ENCODE measurements at places on chromosomes 12 and 14. TPM values are rescaled to one million over a fixed set of nuclear protein-coding genes. Genes with fewer than 3 reads are reported as not detected.

GRCh38 chr12:111202237-111202915 lies 166.5 kb downstream of the PHETA1 start:
- DNase-seq, result no peak

The MMP19 gene
- total RNA-seq, result 5.2 TPM

- DNase-seq, result no peak
Measured at GRCh38 chr12:21248679-21249078, 86.0 kb downstream of the SLCO1A2 start.

- no peak for DNase-seq
Measured at GRCh38 chr12:78271546-78271945, 440.9 kb downstream of the NAV3 start.

DNA sequence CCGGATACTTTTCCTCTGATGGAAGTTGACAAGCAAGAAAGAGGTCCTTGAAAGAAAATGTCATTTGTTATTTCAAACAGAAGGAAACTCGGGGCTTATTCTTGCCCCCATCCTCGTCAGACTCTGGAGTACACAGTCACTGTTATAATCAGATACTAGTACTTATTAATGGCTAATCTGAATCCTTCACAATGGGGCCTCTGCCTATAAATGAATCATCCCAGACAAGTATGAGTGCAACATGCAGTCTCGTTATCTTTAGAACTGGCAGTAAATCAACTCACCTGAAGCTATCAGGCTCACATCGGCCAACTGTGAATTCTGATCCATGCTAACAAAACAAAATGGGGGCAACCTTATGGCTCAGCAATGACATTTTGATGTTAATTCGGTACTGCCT lies 216.7 kb downstream of the GRIN2B start:
- no peak for DNase-seq

DNA sequence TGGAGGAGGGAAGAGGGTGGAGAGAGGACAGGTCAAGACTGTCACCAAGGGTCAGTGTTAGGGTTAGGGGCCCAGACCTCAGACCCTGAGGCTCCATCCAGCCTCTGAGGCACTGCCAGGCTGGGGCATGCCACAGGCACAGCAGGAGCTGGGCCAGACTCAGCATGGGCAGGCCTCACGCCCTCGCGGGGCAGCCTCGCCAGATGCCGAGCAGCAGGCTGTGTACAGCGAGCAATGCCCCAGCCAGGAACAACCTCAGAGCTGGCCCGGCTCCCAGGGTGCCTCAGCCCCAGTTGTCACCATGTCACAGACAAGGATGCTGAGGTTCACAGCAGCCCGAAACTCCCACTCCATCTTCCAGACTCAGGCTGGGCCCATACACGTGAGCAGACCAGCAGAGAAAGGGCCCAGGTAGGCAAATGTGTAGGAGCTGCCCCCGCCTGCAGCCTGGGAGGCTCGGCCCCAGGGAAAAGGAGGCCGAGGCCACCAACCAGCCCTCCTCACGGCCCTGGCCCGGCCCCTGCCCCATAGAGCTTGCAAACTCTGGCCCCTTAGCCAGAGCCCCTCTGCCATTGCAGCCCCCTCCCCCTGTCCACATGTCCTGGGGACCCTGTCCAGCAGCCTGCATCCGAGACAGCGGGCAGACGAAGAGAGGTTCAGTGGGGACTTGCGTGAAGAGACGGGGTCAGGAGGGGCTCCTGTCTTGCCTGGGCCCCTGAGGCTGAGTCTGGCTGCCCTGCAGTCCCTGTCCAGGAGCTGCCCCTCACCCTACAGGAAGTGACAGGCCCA lies 7.5 kb downstream of the C14orf180 start:
- no peak for DNase-seq

DNA sequence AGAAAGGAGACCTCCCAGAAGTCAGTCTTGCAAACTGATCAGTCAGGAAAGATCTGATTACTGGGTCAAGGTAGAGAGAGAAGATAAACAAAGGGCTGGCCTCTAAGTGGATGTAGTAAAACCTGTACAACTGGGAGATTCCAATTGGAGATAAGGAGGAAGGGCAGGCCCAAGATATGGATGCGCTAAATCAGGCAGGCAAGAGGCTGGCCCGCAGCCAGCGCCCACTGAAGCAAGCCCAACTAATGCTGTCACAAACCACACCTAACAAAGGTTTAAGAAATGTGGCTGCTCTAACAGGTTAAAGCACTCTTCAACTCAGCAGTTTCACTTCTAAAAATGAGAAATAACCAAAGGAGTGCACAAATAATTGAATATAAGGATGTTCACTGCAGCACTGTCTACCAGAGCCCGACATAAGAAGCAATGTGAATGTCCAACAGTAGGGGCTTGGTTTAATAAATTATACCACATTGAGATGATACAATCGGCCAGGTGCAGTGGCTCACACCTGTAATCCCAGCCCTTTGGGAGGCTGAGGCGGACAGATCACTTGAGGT lies 4.7 kb downstream of the GLTP start:
- no peak for DNase-seq

The KRT79 gene
- not detected for total RNA-seq

DNA sequence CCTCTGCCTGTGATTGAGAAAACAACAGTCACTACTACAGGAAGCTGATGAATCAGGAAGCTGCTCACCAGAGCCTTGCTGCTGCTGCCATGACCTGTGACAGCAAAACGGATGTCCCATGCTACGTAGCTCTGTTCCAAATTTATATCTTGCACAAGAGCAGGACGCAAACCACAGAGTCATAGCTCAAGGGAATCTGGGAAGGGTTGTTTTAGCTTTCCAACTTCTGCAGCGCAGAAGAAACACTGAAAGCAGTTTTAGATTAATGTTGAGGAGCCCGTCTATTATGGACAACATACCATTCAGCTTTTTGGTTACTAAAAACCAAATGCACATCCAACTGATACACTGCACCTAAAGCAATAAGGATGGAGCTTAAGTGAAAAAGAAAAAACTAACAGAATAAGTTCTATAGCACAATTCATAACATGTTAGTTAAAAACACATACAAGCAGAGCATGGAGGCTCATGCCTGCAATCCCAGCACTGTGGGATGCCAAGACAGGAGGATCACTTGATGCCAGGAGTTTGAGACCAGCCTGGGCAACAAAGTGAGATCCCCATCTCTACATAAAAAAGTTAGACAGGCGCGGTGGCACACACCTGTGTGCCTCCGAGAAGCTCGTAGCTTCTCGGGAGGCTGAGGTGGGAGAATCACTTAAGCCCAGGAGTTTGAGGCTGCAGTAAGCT lies 1.7 kb upstream of the ANKRD33 start:
- peak; percentile 81 for DNase-seq

GRCh38 chr12:132818562-132818961 lies 10.1 kb downstream of the GOLGA3 start:
- no peak for DNase-seq

GRCh38 chr12:106724934-106725333 lies 49.5 kb upstream of the RIC8B start:
- no peak for DNase-seq

GRCh38 chr14:100982762-100983161 lies 79.2 kb upstream of the RTL1 start:
- DNase-seq, result peak; percentile 62

- peak; percentile 68 for DNase-seq
Measured at GRCh38 chr14:68544081-68544892, 248.6 kb downstream of the ZFP36L1 start.

The LMNTD1 gene
- not detected for total RNA-seq

The LRFN5 gene
- total RNA-seq, result 2.8 TPM

- no peak for DNase-seq
Measured at GRCh38 chr12:47303207-47303606, 223.4 kb upstream of the AMIGO2 start.

The MLXIP gene
- 89.7 TPM for total RNA-seq

DNA sequence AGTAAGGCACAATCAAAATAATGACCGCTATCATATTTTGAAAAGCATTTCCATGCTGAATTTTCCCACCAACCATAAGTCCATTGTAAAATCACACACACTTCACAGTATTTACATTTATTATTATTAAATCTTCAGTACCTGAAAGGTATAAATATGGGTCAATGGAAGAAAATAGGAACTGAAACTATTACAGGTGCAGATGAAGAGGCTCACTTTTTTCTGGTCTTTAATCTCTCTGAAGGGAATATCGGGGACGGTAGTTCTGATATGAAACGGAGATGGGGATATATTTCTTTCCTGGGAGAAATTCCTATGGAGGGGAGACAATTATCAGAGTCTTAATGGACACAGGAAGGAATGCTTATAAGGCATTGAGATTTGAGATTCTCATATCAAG lies 28.4 kb downstream of the CLEC1A start:
- no peak for DNase-seq

The MORN3 gene
- 0.69 TPM for total RNA-seq

GRCh38 chr12:111255261-111255660 lies 113.6 kb downstream of the PHETA1 start:
- DNase-seq, result no peak

DNA sequence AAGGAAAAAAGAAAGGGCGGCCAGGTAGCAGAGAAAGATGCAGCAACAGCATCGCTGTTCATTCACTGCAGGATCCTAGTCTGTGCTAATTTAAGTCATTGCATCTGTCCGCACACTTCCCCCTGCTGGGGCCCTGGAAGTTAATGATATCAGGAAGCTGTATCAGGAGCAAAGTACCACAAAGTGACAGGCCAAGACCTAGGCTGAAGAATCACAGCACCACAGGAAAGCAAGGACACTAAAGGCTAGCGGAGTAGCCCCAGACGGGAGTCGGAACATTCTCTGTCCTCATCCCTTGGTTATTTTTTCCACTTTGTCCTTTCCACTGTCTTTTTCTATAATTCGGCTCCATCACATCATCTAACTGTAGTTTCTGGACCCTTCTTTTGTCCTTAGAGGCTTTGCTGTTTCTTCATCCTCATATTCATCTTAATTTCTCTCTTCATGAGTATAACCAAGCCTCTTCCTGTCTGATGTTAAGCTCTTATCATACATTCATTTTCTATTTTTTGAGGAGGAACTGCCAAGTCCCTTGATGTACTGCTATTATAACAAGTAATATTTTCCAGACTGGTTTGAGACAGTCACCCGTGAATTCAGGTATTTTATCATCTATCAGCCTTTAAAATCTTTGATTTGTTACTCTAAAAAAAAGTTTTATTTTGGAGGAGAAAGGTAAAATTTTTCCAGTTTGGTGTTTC lies 28.3 kb downstream of the DUSP16 start:
- DNase-seq, result peak; percentile 20

- peak; percentile 11 for DNase-seq
Measured at GRCh38 chr12:50715174-50715573, 48.7 kb upstream of the ATF1 start.

- no peak for DNase-seq
Measured at GRCh38 chr14:63039866-63040265, 5.4 kb downstream of the KCNH5 start.

- no peak for DNase-seq
Measured at GRCh38 chr14:99541677-99542470, 60.7 kb downstream of the CCNK start.

The FAM161B gene
- 7.0 TPM for total RNA-seq

DNA sequence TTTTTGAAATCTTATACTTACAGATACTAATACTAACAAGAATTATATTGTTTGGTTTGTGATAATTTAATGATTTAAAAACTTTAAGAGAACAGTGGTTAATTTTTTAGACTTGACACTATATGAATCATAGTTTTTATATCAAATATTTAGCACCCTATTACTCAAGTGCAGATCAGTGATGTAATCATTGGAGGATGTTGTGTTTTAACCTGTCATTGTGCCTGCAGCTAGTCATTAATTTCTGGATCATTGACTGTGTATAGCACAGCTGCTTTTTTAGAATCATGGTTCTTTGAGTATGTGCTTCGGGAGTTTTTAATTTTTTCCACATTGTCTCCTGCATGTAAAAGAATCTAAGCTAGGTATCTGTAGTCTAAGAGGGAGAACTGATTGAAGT lies 17.3 kb downstream of the ARID4A start:
- no peak for DNase-seq

The FAM181A gene
- total RNA-seq, result not detected

The MAP3K9 gene
- 9.9 TPM for total RNA-seq

DNA sequence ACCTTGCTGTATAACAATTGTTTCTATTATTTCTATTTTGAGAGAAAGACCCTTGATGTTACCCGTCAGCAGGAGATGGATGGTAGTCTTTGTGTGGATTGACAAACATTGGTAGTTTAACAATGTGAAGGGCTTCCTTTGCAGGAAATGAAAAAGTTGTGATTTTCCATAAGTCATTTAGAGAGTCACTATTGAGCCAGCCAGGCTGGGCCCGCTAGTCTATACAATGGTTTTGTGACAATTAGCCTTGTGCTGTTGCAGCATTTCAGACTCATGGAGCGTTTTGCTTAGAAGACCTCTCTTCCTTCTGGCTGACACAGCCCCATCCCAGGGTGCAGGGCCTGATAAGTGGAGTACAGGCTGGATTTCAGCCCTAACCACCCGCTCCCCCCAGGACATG lies 18.3 kb upstream of the SLC38A2 start:
- DNase-seq, result no peak

The AQP2 gene
- total RNA-seq, result not detected

All from mucosa of gallbladder (tissue), 1 donor.